ENCODE measurements at places on chromosomes 12 and 14. TPM values are rescaled to one million over a fixed set of nuclear protein-coding genes. Genes with fewer than 3 reads are reported as not detected.

- no peak for DNase-seq
Measured at GRCh38 chr14:68346556-68347343, 446.1 kb downstream of the ZFP36L1 start.

DNA sequence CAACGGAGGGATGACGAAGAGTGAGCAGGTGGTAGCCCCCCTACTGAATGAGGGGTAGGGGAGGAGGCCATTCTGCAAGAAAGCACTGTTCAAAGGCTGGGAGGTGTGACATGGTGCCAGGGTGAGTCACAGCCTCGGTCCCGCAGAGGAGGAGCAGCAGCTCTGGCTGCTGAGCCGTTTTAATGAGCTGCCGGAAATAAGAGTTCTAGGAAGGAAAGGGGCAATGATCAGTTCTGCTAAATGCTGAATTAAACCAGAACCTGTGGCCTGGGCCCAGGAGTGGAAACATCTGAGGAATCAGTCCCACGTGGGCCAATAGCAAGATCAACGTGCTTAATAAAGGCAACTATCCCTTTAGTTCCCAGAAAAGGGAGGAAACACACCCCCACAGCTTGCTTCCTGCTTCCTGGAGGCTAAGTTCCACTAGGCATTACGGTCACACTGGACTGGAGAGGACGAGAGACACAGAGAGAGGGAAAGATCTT lies 3.6 kb downstream of the ABCD4 start:
- DNase-seq = no peak

GRCh38 chr12:15535352-15535781 lies 213.1 kb downstream of the PTPRO start:
- DNase-seq = no peak

GRCh38 chr12:95202691-95203486 lies 14.4 kb downstream of the FGD6 start:
- no peak for DNase-seq

- DNase-seq = no peak
Measured at GRCh38 chr14:99029145-99029915, 242.7 kb downstream of the BCL11B start.

DNA sequence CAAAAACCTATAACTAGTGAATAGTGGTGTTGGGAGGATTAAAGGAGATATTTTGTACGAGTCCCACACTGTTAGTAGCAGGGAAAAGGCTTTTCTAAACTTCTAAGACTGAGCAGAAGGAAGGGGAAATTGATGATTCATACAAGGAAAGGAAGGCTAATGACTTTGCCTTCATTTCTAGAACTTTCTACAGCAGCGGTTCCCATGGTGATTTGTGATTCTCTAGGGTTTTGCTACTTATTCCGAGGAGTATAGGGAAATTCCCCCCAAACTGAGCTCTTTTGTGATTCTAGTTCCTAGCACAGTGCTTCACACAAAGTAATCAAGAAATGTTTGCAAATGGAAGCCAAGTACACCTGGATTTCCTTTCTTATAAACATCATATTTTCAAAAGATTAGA lies 23.8 kb upstream of the PWP1 start:
- DNase-seq = no peak

- DNase-seq = no peak
Measured at GRCh38 chr14:92513966-92514843, 624 bp downstream of the RIN3 start.

Gene PAX9
- 5.3 TPM for total RNA-seq

GRCh38 chr14:99266181-99267178 lies 5.5 kb downstream of the BCL11B start:
- DNase-seq = peak; percentile 89

- no peak for DNase-seq
Measured at GRCh38 chr12:62657363-62657632, 190.7 kb downstream of the MON2 start.

DNA sequence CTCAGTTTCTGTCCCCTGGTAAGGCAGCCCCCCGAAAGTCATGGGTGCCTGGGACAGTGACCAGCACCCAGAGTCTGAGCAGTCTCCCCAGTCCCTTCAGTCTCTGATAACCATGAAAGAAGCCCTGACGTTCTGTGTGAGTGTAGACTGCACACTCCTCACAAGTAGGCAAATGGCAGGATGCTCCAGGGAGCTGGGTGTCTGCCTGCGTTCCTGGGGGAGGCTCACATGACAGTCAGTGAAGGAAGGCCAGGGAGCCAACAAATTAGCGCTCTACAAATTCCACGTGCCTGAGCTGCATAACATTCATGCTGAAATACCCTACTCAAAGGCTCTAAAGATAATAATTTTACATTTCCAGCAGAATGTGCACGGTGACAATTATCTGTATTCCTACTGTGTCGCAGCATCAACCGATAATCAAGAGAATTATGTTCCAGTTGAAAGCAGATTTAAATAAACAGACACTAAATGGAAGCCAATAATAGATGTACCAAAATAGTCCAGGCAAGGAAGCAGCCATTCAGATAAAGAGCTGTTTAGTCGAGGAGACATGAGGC lies 56.3 kb downstream of the ASCL1 start:
- DNase-seq = no peak

Gene CMKLR1
- total RNA-seq = 20.6 TPM

DNA sequence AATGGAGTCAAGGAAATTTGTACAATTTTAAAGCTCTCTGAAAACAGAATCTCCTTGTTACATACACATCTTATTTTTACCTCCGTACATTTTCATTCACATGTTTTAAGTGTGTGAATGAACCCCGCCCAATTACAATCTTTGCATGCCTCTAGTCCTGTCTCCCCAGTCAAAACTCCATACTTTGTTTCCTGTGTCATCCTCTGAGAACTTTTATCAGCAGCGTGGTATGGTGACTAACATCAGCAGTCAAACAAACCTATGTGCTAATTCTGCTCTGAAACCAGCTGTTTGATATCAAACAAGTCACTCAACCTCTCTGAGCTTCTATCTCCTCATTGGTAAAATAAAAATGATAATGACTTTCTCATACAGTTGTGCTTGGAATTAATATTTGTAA lies 15.8 kb upstream of the ERGIC2 start:
- no peak for DNase-seq

DNA sequence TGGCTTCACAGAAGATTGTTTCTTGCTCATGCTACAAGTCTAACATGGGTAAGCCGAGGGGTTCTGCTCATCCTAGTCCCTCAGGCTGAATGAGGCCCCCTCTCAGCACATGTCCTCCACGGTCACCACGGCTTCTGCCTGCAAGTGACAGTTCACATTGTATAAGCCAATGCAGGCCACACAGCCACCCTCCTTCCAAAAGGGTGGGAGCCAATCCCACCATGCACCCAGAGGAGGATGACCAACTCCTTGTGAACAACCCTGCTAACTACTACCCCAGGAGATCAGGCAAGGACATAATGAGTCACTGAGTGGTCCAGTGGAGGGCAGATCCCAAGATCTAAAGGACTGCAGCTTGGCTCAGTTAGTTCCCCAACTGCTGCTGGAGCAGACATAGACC lies 6.1 kb downstream of the SPRING1 start:
- no peak for DNase-seq

DNA sequence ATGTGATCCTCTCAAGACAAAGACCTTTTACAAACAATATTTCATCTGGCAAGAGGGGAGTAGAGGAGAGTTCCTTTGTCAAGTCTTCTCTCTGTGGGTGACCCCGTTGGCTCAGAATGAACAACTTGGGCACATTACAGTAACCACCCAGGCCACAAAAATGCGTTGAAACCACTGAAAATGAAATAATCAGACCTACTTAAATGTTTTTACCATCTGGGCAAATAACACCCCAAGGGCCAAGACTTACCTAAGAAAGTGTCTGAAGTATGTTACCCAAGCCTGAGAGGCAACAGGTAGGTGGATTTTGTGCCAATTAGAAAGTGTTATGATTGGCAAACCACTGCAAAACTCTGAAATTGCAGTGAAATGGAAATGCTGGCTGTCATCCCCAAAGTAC lies 1.3 kb downstream of the TC2N start:
- DNase-seq = no peak

DNA sequence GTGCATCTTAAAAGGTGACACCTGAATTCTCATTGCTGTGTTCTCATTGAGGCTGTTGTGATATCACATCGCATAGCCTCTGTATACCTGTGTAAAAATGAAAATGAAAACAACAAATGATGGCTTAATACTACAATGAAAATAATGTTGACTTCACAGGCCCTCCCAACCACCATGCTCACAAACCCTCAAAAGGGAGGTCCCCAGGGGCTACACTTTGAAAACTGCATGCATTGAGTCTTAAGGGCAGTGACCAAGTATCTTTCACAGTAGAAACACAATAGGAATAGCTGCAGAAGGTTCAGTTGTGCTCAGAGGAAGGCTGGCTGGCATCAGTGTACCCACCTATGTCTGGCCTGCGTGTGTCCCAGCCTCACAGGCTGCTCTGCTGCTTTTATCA lies 27.6 kb upstream of the KCNK13 start:
- no peak for DNase-seq

GRCh38 chr14:85319998-85320630 lies 209.8 kb upstream of the FLRT2 start:
- no peak for DNase-seq

DNA sequence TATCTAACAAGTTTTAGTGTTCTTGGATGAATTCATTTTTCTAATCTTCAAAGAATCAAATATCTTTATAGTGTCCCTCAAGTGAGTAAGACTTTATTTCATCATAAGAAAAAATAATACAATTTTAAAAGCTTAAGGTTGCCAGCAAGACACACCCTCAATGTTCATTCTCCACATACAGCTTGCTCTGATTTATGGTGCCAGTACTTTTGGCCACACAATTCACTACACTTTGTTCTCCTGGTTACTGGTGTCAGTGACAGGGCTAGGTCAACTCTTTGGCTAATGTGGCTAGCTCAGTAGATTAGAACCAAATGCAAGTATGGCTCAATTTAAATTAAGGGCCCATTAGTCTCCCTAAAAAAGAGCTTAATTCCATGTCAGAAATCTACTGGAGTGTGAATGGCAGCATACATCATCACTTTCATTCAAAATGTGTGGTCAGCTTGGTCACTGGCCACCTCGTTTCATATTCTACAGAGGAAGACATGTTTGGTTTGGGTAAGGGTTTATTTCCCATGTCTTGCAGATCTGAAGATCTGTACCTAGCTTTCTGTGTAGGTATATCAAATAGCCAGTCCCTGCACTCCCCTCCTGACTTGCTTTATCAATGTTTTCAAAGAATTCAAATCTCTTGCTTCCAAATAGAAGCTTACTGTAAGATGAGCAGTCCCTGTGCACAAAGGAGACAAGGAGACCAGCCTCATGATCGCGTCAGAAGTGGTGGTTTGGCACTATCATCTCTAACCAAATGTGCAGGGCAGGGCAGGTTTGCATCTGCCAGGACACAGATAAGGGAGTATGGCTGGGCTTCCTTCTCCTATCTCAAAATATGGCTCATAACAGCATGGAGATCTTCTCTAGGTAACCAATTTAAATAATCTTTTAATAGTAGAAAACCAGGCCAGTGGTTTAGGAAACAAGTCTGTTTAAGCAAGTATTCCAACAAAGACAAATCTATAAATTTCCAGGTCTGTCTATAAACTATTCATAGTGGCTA lies 31.3 kb downstream of the HECTD4 start:
- DNase-seq = no peak

- DNase-seq = no peak
Measured at GRCh38 chr12:5459051-5459782, 27.3 kb downstream of the NTF3 start.

GRCh38 chr14:53149668-53150316 lies 3.3 kb downstream of the DDHD1 start:
- DNase-seq = no peak

- DNase-seq = no peak
Measured at GRCh38 chr14:99426813-99427346, 53.8 kb downstream of the SETD3 start.

Gene RAD51B
- 30.4 TPM for total RNA-seq

All from sciatic nerve (tissue), 2 donors.